HS-27A (cell line): ENCODE measurements at places on chromosomes 3 and 15.

DNA sequence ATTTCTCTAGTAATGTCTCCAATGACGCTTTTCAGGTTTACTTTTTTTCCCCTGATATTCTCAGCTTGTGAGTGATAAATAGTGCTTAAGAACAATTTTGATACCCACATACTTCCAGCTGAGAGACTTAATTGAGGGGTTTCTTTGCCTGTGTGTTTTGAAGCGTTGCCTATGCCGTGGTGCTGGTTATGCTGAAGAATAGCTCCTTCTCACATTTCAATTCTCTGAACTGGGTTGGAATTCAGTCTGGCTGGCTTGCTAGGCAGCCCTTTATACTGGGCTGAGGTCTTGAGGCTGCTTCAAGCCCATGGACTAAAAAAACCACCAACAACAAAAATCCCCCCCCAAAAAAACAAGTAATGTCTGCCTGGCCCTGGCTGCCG lies 87.4 kb downstream of the CHST2 start:
- no peak for DNase-seq

DNA sequence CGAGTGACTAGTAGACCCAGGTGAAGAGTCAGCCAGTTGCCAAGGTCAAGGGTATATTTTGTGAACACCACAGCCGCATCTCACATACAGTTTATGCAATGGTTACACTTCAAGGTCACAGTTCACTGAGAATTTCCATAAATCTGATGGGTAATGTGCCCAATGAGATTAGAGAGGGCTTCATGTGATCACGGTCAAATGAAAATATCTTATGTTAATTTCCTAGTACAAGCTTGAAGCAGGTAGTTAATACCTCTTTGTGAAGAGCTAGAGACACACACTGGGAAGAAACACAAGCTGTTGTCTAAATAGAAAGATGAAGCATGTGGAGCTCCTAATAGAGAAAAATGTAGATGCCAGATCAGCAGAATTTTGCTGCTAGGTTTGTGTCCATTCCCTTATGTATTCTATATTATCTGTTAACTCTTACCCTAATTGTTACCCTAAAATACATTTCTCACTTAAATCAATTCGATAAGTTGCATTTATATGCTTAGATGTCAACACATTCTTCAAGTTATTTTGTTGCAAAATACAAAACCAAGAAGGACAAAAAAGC lies 136.0 kb downstream of the NR2F2 start:
- no peak for DNase-seq

GRCh38 chr3:107904536-107905066 lies 186.2 kb downstream of the CD47 start:
- DNase-seq, result no peak

- no peak for DNase-seq
Observed at GRCh38 chr3:72690629-72691028, 157.6 kb downstream of the SHQ1 start.

DNA sequence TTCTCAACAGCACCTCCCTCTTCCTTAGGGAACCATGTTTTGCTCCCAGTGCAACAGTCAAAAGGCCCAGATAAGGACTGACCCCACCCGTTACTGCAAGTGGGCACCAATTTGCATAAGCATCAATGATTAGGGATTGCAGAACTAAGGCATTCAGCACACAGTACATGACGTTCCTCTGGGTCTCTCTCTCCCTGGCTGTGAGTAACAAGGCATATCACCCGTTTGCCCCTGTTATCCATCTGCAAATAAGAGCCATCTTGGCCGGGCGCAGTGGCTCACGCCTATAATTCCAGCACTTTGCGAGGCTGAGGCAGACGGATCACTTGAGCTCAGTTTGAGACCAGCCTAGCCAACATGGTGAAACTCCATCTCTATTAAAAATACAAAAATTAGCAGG lies 18.8 kb downstream of the MAGI1 start:
- no peak for DNase-seq

DNA sequence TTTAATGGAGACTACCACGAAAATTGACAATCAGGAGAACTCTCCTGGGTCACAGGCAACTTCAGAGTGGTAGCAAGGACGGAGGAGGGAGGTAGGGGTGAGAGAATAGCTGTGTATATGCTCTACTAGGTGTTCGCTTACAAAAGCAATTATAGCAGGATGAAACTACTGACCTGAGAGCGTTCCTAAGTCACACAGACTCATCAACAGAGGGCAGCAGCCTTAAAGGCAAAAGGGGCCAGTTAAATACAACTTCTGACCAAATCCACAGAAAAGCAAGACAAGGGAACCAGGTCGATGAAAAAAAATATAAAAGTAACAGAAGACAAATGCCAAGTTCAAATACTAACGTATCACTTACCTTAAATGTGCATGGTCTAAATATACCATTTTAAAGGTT lies 894.6 kb downstream of the PLOD2 start:
- DNase-seq, result no peak

GRCh38 chr3:171260899-171261298 lies 199.3 kb downstream of the TNIK start:
- DNase-seq, result no peak

DNA sequence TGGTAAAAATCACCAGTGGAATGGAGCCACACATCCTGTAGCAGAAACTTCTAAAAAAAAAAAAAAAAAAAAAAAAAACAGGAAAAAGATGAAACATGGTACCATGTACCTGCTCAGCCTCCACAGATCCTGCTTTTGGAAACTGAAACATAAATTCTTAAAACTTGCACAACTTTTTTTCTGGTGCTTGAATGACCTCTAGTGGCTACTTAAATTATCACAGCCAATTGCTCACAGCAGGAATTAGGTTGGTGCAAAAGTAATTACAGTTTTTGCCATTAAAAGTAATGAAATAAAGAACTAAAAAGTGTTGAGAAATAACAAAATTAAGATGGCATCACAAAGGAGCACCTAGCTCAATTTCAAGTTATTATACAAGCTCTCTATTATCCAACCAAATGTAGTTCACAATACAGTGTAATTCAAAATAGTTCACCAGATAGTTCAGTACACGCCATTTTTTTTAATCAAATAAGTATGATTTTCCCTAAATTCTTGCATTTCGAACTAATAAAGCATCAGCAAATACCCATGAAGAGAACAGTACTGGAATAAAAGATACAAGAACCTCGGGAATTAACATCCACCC lies 80.6 kb downstream of the ULK4 start:
- DNase-seq, result no peak

- no peak for DNase-seq
Observed at GRCh38 chr15:71444866-71445590, 329.8 kb downstream of the THSD4 start.

DNA sequence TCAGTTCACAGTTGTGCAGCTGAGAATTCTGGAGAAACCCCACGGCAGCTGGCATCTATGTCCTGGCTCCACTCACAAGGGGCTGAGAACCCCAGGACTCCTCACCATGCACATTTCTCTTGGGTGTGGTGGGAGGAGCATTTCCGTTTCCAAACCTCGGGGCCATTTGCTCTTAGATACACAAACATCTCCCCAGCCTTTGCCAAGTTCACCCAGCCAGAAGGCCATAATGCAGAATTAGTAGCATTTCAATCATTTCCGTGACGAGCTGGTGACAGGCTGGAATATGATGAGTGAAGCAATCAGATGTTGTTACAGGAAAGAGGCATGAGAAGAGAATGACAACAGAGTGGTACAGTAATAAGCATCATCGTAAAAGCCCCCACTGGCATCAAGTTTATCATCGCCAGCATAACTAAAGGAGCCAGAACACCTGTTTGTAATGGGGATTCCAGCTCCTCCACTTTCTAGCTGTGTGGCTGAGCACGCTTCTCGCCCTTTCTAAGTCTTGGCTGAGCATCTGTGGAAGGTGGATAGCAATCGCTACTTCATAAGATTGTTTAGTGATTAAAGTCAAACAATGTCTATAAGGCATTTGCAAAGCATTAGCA lies 82.0 kb downstream of the LIPC start:
- DNase-seq, result no peak

DNA sequence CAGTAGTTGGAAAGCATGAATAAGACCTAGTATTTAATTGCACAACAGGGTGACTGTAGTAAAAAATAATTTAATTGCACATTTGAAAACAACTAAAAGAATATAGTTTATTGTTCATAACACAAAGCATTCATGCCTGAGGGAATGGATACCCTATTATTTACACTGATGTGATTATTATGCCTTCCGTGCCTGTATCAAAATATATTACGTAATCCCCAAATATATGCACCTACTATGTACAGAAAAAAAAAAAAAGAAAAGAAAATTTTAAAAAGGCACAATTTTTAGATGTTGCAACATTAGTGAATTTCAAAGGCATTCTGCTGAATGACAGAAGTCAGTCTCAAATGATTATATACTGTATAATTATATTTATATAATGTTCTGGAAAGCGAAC lies 647.2 kb upstream of the BCHE start:
- no peak for DNase-seq

DNA sequence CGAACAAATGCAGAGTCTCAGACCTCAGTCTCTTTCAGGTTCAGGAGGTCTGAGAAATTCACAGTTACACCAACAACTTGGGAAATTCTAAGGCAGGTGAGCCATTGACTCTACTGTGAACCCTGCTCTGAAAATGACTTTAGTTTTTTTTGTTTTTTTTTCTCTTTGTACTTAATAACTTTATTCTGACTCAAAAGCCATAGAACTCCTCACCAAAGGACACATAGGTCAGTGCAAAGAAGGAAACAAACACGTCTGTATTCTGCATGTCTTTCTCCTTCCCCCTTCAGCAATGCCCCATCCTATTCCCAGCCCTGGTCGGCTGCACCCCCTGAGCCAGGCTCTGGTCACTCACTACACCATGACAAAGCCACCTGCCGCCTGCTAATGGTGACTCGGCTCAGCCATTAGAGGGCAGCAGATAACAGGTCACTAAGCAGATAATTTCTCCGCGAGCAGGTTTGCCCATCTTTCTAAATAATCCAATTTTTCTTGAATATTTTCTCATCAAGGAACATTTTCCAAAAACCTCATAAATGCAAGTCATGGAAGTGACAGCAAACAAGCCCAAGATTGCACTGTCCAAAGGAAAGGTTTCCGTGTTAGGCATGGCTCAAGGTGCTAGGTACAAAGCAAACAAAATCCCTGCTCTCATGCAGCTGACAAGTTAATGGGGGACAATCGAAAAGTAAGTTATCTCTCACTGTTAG lies 37.7 kb downstream of the TM4SF4 start:
- no peak for DNase-seq

DNA sequence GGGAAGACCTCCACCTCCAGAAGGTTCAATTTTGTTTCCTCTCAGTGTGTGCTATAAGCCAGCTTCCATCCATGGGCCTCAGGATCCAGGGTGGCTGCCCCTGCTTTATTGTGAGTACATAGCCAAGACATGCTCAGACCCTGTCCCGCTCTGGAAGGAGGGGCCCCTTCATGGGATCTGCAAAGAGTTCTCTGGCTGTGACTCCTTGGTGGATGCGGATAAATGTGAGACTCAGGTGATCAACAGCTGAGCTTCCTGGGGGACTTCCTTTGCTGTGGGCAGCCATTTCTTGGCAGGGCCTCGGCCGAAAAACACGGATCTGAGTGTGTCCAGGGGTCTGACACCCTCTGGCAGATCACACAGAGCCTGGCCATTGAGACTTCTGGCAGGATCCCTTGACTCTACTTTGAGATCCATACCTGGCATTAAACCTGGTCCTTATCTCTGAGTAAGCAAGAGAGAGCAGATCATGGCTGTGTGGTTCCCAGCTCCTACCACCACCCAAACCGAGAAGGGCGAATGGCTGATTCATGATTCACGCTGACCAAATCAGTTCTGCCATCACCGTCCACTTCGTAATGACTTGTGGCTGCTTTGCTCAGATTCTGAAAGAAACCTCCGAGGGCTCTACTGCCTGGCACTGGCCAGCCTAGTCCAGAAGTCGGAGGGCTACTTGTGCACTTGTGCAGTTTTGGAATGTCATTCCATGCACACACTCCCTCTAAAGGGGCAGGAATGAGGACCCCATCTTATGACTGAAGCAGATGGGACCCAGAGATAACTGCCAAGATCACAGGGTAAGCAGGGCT lies 68.1 kb downstream of the SENP2 start:
- DNase-seq, result no peak

DNA sequence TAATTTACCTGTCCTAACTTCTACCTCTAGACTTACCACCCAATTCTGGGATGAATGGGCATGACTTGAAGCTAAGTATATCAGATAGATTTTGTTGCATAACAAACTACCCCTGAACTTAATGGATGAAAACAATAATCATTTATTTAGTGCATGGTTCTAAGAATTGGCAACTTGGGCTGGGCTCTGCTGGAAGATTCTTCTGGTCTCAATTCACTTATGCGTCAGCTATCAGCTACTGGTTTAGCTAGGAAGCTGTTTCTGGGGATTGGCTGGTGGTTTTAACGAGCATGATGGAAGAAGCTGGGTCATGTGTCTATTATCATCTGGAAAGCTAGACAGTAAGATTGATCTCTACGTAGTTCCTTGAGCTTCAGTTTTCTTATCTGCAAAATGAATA lies 77.3 kb upstream of the LMCD1 start:
- DNase-seq, result no peak

DNA sequence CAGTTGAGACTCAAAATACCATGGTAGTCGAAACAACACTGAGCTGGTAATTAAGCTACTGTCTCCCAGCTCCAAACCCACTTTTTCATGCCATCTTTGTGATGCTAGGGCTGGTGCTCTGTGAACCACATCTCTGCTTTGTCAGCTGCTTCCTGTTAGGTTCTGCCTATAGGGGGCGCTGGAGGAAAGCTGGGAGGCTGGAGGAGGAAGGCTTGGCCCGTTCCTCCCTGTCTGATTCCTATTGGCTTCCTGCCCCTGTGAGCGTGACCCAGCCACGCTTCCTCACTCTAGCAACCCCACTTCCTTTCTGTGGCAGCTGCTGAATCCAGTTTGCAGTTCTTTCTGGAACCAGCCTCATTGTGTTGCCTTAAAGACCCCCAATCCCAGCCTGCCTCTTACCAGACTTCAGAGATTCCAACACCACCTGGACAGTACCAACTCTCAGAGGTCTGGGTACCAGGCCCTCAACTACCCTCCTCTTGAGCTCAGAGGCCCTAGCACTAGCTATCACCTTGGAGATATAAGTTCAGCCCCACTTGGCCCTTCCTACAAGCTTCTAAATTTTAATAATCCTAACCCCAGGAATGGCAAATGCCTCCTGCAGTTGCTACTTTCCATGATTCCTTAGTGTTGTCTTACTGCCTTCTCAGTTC lies 120.9 kb downstream of the ERC2 start:
- no peak for DNase-seq

DNA sequence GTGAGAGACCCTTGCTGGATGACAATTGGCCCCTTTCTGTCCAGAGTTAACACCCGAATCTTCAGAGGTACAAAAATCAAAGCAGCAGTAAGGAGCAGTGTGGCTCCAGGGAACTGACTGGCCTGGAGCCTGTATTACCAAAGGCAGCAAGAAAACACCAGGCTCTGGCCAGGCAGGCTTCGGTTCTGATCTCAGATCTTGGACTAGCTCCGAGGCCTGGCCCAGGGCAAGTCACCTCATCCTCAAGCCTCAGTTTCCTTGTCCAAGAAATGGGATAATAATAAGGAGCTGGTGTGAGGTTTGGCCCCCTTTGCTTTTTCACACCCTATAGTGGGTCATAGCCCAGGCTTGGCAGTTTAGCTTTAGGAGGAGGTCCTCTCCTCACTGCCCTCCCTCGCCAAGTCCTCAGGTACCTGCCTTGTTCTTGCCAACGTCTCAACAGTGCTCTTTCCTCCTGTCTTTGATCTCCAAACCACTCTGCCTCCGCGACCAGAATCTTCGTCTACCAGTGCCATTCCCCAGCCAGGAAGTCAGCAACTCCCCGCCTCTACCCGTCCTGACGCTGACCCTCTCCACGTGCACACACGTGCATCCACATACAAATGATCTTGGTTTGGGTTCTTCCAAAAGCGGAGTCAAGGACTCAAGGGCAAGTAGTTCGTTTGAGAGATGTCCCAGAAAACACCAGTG lies 82.6 kb upstream of the TLE3 start:
- no peak for DNase-seq
